ENCODE measurements at places on chromosomes 3 and 15. TPM values are rescaled to one million over a fixed set of nuclear protein-coding genes. Genes with fewer than 3 reads are reported as not detected.

Gene SLCO2A1
- polyA plus RNA-seq = 16.8 TPM

- DNase-seq = no peak
Observed at GRCh38 chr3:104855702-104856101, 511.0 kb upstream of the ALCAM start.

Gene CASR
- 29.2 TPM for polyA plus RNA-seq

DNA sequence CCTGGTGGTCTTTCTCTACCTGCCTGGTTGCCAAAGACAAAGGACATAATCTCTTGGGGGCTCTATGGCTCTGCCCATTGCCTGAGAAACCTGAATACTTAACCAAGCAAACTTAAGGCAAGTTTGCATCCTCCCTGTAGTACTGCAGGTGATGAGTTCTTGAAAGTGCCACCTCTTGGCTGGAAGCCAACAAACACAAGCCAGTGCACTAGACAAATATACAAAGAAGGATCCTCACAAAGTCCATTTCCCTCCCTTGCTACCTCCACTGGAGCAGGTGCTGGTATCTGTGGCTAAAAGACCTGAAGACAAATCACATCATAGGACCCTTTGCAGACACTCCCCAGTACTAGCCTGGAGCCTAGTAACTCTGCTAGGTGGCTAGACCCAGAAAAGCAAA lies 772.3 kb downstream of the SI start:
- no peak for DNase-seq

Measured in left renal cortex interstitium (tissue), 4 donors.